ENCODE measurements at places on chromosomes 13 and 19.

- no peak for DNase-seq
These were observed 26.2 kb downstream of the ZNF473 start for GRCh38 chr19:50051964-50052363.

- DNase-seq = peak; percentile 62
These were observed 150.6 kb upstream of the RNF113B start for GRCh38 chr13:98327371-98328270.

DNA sequence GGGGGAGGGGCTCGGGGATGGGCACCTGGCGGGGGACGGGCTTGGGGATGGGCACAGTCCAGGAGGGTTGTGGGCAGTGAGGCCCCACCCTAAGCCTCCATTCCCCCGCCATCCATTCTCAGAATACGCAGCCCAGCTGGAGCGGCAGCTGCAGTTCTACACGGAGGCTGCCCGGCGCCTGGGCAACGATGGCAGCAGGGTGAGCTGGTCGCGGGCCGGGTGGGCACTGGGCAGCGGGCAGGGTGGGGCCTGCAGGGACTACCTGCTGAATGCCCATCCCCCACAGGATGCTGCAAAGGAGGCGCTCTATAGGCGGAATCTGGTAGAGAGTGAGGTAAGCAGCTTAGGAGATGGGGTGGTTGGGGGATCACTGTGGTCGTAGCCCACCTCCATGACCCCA is 8.3 kb downstream of the PODNL1 start:
- no peak for DNase-seq

DNA sequence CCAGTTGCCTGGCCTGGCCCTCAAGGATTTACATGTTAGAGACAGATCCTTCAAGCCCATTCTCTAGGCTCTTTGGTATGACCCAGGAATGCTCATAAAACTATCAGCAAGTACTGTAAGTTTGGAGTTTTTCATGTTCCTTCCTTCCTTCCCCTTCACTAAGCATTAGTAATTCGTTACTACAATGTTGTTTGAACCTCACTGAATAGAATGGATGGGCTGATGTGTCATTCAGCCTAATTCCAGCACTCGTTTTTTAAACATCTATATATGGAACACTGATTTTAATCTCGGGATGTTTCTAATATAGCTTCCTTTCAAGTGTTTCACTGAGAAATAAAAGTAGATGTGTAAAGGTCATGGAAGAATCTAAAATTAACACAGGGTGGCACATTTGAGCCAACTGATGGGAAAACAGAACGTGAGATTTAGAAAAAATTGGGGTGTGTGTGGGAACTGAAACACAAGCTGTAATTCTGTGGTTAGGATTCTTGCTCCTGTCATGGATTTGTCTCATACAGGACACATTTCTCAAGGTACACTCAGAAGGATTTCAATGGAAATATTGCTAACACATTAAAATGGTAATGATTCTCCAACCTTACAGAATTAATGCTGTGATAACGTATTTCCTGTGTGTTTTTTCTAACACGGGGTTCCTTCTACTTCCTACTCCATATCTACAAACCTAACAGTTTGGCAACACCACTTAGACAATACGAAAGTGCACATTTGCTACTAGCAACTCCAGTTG is 93.4 kb downstream of the FLT1 start:
- DNase-seq = peak; percentile 90

GRCh38 chr13:70666883-70667556 is 558.8 kb upstream of the KLHL1 start:
- DNase-seq = no peak

DNA sequence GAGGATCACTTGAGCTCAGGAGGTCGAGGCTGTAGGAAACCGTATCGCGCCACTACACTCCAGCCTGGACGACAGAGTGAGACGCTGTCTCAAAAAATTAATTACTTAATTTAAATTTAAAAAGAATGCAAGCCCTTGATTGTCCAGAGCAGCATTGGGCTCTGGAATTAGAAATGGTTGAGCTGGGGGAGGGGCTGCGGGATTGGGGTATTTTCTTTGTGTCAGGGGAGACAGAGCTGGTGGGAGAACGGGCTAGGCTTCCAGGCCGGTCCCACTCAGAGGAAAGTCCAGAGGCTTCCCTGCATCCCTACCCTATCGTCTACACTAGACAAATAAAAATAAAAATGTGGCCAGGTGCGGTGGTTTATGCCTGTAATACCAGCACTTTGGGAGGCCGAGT is 2.2 kb upstream of the RAB3A start:
- DNase-seq = no peak

- peak; percentile 51 for DNase-seq
These were observed 3.2 kb upstream of the SPACA6 start for GRCh38 chr19:51689751-51690453.

DNA sequence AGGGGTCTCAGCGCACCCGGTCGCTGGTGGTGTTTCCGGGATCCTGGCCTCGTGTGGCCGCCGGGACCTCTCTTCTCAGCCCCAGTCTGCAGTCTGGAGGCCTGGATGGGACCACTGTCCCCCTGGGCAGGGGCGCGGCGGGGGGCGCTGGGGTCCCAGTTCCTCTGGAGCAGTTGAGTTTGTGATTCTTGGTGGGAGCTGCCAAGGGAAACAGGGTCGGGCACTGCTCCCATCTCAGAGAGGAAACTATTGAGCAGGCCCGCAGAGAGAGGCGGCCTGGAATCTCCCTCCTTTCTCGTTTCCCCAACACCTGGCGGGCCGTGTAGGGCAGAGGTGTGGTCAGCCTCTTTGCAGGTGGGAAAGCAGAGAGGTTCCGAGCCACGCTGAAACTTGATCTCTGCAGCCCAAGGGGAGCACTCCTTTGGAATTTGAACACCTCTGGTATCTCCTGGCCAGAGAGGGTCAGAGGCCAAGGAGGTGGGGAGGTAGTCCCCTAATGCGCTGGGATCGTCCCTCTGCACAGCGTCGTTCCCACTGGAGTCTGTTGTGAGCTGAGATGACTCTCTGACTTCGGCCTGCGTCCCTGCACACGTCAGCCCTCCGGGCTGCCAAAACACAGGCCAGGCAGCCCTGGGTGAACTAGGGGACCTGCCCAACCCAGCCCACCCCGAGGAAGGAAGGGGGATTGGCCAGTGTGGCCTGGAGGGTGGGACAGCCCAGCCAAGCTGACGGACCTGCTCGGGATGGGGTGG is 741 bp downstream of the PLEKHF1 start:
- DNase-seq = peak; percentile 84

DNA sequence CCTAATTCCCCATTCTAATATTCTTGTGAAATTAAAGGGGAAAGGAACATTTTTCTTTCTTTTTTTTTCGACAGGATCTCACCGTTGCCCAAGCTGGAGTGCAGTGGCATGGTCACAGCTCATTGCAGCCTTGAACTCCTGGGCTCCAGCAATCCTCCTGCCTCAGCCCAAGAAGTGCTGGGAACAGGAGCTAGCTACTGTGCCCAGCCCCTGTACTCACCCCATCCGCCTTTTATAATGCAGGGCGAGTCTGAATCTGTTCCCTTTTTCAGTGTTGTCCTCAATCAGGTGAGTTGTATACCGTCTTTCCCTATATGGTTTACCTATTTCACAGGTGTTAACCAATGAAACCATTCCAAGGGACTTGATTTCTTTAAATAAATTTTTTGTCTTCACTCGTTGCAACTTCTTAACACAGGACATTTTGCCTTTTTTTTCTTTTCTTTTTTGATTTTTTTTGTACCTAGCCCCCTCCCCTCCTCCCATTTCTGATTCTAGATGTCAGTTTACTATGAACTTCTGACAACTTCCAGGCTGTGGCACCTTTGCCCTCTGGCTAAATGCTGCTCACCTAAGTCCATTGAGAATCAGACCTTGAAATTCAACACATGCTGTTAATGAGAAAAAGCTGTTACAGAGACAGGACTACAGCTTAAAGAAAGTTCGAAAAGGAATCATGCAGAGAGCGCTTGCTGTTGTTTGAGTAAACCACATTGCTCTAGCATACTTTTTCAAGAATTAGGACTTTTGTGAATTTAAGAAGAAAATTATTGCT is 562.1 kb upstream of the KLF12 start:
- DNase-seq = no peak

DNA sequence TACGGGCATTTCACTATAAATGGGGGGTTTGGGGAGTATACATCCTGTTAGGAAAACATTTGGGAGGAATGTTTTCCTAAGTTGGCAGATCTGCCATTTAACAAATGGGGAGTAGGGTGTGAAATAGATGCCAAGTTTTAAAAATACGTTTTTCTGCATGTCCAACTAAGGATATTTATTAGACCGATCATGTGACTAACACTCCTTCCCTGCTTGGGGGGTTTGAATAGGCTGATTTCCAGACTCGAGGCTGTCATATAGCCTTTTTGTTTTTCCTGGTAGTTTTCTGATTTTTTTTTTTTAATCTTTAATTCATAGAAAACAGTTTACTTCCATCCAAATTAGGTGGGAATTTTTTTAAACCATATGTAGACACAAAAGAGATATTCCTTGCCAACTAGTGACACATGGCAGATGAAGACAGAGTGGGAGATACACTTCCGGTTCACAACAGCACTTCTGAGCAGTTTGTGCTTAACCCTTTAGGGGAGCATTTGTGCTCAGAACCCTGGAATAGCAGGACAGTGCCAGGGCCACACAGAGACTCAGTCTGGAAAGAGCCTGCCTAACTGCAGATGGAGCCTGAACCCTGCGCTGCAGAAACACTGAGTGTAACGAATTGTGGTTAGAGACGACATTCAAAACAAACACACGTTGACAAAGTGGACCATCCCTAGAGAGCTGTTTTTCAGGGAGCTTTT is 5.6 kb upstream of the GATAD2A start:
- peak; percentile 75 for DNase-seq
